ENCODE measurements at places on chromosomes 2 and 18.
A peak's percentile ranks its signal among the peaks of the same experiment; 100 is the strongest.

- DNase-seq: no peak
These were observed 10.2 kb downstream of the ARID5A start for GRCh38 chr2:96546797-96547196.

DNA sequence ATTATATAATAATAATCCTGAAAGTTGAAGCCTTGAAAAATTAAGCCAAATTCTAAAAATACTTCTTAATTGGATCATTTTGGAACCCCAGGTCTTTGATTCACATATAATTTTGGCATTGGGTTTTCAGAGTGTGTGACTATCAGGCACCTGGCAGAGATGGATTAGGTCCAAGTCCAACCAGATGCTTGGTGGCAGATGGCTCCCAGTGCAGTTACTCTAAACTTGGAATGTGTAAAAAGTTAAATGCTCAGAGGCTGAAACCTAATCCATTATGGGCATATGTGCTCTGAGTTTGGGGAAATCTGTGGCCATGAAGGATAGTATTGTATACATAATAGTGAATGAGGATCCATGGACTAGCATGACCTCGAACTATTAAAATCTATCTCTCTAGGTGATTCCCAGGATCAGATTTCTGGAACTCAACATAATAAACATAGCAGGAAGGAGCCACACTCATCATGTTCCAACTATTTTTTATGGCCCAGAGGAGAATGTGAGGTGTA is 333.0 kb downstream of the RPRM start:
- DNase-seq: no peak

GRCh38 chr2:215553946-215554345 is 118.1 kb upstream of the FN1 start:
- DNase-seq: no peak

- no peak for DNase-seq
These were observed 45.8 kb downstream of the E2F6 start for GRCh38 chr2:11420190-11420589.

DNA sequence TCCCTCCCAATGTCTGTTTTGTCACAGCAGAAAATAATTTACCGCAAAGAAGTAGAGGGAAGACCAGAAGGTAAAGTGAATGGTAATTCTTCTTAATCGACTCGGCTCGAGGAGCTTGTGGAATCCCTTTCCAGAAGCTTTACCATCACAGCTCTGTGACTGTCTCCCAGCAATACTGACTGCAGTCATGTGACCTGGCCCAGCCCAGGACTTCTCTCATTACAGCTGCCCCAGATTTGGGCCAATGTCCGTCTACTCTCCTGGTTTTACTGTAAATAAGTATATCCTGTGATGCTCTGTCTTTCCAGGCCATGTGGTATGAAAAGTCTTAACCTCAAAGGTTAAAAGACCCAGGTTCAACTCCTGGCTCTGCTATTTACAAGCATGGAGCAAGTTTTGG is 18.9 kb upstream of the ELOA2 start:
- no peak for DNase-seq

DNA sequence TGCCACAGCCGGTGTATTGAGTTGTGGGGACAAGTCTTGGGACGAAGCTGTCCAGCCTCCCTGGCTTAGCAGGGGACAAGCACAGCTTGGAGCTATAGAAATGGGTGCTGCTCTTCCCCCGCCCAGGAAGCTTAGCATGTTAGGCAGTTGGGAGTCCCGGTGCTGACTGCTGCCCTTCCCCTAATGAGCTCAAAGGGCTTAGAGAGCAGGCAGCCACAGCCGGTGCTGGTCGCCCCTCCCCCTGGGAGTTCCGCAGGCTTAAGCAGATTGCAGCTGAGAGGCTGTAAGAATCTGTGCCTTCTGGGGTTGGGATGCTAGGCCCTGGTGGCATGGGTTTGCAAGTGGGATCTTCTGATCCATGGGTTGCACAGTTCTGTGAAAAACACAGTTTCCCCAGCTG is 237.3 kb downstream of the DCDC2C start:
- no peak for DNase-seq

- peak; percentile 64 for DNase-seq
These were observed 60.8 kb downstream of the LIMS1 start for GRCh38 chr2:108594982-108595464.

- no peak for DNase-seq
These were observed 41.9 kb upstream of the TMEM17 start for GRCh38 chr2:62547854-62548253.

DNA sequence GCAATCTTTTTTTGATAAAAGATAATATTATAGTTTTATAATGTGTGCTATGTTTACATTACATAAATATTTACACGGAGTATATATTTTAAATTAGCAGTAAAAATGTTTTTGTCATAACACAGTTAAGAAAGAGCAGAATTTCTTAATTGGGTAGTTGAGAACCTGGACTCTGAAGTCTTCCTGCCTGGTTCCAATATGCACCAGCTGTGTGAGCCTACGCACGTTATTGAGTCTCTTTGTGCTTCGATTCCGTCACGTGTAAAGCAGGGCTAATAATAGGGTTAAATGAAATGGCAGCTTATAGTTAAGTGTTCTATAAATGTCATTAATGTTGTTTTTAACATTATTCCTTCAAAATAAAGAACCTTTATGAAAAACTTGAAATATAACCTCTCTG is 1.2 kb upstream of the CCDC88A start:
- DNase-seq: no peak

GRCh38 chr2:160209516-160209856 is 9.4 kb upstream of the ITGB6 start:
- no peak for DNase-seq

DNA sequence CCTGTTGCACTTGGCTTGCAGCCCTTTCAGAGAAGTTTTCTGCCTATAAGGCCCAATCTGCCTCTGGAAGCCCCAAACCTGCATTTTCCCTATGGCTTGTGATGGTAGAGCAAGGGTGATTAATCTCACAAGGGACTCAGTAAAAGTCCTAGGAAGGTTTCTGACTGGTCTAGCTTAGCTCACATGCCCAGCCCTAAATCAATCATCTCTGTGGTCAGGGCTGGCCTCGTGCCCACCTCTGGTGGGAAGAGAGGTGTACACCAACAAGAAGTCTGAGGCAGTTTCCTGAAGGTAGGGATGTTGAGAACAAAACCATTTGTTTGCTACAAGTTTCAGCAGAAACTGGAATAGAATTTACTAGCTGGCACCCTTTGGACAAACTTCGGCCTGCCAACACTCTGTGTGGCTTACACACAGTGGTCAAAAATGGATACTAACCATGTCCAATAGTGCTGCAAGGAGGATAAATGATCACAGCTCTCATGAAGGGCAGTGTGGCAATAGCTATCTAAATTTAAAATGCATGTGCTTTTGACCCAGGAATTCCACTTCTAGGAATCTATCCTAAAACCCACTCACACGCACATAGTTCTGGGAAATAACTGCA is 96.4 kb downstream of the EN1 start:
- no peak for DNase-seq
